ENCODE measurements at places on chromosomes 7 and 10.

GRCh38 chr10:125639846-125640245 lies 43.1 kb downstream of the TEX36 start:
- no peak for DNase-seq

GRCh38 chr7:36746347-36746746 lies 22.1 kb upstream of the AOAH start:
- no peak for DNase-seq

- no peak for DNase-seq
Observed at GRCh38 chr7:30879139-30880124, 32.2 kb upstream of the AQP1 start.

GRCh38 chr10:52099026-52099600 lies 215.0 kb upstream of the DKK1 start:
- no peak for DNase-seq

DNA sequence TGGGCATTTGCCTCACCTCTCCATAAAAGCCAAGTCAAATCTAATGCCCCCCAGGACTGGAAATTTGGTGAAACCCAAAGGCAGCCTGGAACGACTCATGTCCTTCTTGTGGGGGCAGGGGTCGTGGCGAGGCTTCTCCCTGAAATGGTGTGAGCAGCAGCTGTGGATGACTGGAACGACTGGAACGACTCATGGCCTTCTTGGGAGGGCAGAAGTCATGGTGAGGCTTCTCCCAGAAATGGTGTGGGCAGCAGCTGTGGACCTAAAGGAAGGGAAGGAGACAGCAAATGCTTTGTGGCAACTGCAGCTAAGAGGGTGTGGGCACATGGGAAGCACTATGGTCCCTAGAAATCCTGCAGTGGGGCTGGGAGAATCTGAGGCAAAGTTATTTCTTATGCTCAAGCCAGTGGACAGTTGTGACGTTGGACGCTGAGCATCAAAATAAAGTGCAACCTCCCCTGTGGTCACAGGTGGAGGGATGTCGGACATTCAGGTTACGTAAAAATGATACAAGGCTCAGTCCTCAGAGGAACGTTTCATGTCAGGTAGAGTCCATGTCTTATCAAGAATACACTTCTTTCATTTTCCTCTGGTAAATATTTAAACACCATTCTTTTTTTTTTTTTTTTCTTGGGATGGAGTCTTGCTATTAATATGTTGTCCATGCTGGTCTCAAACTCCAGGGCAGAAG lies 107.0 kb upstream of the KIF5B start:
- no peak for DNase-seq

DNA sequence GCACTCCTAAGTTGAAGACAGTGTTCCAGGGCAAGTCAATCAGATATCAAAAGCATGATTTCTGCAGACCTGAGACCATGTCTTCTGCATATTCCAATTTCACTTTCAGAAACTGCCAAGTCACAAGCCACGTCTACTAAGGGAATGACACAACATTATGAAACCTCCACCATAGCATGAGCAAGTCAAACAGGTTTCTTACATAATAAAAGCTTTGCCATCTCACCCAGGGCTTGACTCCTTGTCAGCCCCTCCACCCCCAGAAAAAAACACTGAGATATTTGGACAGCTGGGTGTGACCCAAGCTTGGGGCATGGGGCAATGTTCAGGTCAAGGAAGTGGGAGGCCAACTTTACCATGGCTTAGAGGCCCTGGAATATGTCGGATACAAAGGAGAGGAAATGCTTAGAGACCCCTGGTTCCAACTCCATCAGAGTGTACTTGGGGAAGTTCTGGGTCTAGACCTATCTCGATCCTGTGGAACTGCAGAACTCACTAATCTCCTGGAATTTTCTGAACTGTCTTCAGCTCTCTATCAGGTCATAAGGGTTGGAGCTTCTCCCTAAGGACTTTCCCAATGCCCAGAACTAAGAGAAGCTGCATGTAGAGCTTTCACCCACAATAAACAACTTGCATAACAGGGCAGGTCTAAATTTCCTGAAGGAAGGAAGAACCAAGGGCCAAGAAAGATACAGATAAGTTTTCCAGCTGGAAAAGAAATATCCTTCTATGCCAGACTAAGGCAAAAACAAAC lies 80.6 kb upstream of the NAMPT start:
- DNase-seq = no peak

DNA sequence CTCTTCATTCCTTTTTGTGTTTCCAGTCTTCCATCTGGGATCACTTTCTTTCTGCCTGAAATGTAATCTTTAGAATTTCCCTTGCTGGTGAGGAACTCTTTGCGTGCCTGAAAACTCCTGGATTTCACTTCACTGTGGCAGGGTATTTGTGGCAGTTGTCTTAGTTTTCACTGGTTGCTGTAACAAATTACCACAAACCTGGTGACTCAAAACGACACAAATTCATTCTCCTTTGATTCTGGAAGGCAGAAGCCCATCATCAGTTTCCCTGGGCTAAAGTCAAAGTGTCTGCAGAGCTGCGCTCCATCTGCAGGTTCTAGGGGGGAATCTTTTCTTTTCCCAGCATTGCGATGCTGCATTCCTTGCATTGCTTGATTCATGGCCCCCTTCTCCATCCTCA lies 109.3 kb downstream of the RBM20 start:
- no peak for DNase-seq

DNA sequence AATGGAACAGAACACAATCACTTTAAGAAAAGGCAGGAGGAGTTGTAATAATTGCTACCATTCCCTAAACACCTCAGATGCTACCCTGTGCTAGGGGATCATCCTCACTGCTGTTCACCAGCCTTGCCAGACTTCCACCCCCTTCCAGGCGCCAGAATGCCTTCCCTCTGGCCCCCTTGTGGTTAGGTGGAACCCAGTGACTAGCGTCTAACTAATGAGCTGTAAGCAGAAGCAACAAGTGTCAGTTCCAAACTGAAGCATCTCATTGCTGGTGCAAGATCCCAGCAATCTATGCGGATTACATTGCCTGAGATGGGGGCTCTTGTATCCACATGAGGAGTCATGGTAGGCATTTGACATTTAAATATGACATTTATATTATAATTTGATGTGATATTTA lies 86.6 kb downstream of the FRMD4A start:
- no peak for DNase-seq

DNA sequence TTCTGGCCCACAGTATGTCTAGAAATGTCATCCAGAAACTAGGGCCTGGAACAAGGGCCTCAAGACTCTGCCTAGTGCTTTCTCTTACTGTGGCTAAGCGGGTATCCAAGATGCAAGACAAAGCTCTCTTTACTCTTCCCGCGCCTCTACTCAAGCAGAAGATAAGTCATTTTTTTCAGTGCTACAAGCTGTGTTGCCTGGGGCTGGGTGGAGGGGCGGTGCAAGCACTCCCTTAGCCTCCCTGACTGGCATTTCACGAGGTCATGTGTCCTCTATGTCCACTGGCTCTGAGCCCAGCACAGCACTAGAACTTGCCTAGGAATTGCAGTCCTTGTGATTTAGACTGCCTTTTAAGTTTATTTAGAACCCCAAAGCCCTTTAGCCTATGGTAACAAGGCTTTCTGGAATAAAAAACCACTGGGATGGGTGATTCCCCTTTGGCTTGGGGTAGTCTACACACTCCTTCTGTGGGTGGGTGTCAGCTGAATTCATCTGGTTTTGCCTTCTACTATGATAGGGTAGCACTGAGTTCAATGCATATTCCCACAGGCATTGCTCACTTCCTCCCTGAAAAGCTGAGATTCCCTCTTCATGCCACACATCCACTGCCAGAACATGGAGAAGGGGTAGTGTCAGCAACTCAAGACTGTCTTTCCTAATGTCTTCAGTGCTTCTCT lies 371.8 kb upstream of the KCND2 start:
- no peak for DNase-seq

All from activated CD8-positive, alpha-beta memory T cell treated with anti-CD3 and anti-CD28 coated beads, Interleukin-2, amount 50 U/mL, for 4 hours (primary cell).